HCEC 1CT (cell line): ENCODE measurements at places on chromosomes 11 and 22.

GRCh38 chr11:63767565-63768236 is 874 bp downstream of the ZFTA start:
- peak; percentile 74 for DNase-seq

GRCh38 chr11:126257764-126258163 is 10.9 kb downstream of the SRPRA start:
- DNase-seq: peak; percentile 65

DNA sequence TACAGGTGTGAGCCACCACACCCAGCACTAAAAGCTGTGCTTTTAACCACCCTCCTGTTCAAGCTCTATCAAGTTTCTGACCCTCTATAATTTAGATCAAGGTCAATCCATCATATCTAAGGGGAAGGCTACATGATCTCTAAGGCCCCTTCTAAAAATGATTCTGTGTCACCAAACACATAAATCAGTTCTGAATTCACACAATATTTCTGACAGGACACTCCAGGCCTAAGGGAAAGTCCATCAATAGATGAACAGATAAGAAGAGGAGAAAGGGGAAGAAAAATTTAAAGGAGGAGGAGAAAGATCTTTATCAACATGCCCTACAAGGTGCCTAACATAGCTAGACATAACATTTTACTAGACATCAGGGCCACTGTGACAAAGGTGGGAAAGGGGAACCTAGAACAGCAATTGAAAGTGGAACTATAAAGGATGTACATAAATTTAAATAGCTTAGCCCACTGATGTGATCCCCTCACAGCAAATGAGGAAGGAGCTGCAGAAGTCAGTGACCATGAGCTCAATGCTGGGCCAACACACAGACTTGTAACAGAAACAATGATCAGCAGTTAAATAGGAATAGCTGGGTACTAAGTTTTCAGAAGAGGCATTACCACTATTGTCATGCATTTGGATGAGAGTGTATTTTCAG is 4.7 kb downstream of the PRCP start:
- no peak for DNase-seq

DNA sequence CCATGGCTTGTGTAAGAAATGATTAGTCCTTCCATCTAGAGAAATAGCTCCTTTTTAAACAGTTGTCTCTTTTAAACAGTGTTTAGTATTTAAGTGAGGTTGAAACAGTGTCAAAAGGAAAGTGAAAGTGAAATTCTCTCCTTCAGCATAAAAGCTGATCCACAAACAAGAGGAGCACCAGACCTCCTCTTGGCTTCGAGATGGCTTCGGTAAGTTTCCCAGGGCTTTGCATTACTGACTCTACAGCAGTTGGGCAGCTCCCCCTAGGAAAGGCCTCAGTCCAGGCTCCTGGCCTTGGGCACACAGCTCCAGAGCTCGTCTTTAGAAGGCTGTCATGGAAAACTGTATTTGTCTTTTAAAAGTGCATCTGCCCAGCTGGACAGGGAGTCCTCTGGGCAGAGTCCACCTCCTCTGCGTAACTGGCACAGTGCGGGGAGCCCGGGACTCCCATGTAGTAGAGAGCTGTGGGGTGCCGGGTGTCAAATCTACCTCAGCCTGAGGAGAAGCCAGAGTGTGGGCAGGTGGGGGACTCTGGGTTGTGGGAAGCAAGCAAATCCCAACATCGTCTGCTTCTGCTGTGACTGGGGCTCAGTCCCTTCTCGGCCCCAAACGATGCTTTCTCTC is at the start of gene PLAAT4:
Gene PLAAT4, plus strand, starts transcription at position 140 of the 624 bp plus-strand sequence. Its CDS starts 61 bp downstream, at position 201.
- peak; percentile 40 for DNase-seq

GRCh38 chr11:16859651-16860050 is 121.2 kb downstream of the C11orf58 start:
- DNase-seq: no peak

DNA sequence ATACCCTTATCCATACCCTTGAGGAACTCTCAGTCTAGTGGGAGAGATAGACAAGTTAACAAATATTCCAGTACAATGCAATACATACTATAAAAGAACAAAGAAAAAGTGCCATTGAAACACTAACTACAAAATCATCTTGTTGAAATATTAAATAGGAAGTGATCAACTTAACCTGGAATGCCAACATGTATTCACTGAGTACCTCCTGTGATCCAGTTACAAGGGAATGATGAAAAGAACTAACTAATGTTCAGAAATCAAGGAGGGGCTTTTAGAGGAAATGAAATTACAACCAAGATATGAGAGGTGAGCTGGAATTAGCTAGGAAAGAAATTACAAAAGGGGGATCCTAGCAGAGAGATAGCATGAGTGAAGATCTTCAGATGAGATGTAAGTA is 6.2 kb upstream of the FIBIN start:
- DNase-seq: peak; percentile 41

DNA sequence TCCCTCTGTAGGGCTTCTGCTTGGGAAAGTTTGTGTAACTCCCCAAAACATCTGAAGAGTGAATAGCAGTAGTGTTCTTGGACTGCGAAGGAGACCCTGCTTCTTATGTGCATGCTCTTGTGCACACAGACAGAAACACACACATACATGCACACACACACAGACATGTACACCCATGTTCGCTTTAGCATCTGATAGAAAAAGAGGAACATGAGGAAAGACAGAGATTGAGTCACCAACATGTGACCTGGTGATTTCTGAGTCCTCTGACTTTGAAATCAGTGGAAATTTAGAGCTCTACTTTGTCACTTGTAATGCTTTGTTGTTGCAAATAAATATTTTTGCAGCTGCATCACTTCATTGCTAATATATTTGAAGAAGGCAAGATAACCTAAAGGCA is 23.8 kb downstream of the CD44 start:
- peak; percentile 60 for DNase-seq

GRCh38 chr22:22201185-22201929 is 43.2 kb upstream of the VPREB1 start:
- peak; percentile 23 for DNase-seq

DNA sequence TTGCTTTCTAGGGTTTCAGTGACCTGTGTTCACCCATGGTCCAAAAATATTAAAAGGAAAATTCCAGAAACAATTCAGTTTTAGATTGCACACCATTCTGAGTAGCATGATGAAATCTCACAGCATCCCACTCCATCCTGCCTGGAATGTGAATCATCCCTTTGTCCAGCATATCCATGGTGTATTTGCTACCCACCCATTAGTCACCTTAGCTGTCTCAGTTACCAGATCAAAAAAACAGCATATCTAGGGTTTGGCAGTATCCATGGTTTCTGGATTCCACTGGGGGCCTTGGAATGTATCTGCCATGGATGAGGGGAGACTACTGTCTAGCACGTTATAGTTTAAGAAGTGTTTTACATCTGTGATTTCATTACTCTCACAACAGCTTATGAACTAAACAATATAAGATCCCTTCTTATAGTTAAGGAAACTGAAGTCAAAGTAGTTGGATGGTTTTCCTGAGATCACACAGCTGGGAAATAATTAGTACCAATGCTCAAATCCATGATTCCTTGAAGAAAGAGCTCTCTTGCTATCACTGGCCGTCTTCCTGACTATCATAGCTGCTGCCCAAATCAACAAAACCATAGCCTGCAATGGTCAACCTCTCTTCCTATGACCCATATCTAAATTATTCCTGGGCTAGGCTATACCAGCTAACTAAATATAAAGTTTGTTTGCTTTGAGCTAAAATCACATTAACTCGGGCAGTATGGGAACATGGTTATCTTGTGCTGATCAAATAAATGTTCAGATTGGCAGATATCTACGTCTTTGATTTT is 122.6 kb downstream of the MICAL2 start:
- DNase-seq: peak; percentile 83

DNA sequence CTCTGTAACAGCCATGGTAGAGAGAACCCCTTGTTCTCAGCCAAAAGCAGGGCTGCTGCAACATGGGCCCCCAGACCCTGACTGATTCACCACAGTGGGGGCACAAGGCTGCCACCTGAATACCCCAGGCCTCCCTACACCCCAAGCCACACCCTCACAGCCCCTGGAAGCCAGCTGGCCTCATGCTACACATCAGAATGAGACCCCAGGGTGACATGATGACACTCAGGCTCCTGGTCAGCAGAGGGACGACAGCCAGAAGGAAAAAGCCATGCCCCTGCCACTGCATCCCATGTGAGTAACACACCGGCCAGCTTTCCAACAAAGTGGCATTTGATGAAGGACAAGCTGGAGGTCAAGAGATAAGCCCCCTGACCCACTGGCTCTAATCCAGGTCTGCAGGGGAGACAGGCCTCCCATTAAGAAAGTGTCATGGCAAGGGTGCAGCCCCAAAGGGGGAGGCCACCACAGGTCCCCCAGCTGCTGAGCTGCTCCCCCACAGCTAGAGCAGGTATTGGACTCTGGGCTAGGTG is 2.6 kb downstream of the CDPF1 start:
- no peak for DNase-seq

GRCh38 chr22:35352214-35353111 is 28.4 kb upstream of the HMOX1 start:
- DNase-seq: no peak

GRCh38 chr11:134861490-134862104 is 449.6 kb upstream of the B3GAT1 start:
- DNase-seq: no peak

- no peak for DNase-seq
Measured at GRCh38 chr11:19813158-19813879, 100.7 kb downstream of the NAV2 start.

- no peak for DNase-seq
Measured at GRCh38 chr11:77783025-77783424, 37.5 kb downstream of the RSF1 start.

- DNase-seq: peak; percentile 80
Measured at GRCh38 chr11:59680287-59681154, 11.7 kb upstream of the PATL1 start.

DNA sequence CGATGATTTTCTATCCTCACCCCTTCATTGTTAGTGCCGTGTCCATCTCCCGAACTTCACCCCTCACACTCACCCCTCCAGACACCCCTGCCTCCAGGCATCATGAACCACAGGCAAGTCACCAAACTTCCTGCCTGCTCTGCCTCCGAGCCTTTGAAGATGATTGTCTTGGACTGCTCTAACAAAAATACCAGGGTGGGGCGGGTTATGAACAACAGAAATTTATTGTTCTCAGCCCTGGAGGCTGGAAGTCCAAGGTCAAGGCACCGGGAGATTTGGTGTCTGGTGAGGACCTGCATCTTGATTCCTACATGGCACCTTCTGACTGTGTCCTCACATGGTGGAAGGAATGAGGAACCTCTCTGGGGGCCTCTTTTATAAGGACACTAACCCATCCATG is 1508.3 kb downstream of the TBC1D22A start:
- DNase-seq: no peak

DNA sequence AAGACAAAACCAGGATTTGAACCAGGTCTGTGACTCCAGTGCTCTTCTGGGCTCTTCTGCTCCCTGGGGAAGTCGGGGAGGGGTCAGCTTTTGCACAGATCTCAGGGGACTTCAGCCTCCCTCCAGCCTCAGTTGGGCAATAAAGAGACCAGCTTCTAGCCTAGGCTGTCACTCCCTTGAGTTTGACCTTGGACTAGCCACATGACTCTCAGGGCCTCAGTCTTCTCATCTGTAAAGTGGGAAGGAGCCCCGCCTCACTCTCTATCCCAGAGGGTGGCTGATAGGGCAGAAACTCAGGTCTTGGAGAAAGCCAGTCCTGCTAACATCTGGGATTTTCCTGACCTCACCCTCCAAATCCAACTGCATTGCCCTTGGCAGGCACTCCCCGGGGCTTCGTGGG is 38.7 kb downstream of the ELFN2 start:
- no peak for DNase-seq

- no peak for DNase-seq
Measured at GRCh38 chr11:35307221-35307621, 112.1 kb downstream of the SLC1A2 start.

DNA sequence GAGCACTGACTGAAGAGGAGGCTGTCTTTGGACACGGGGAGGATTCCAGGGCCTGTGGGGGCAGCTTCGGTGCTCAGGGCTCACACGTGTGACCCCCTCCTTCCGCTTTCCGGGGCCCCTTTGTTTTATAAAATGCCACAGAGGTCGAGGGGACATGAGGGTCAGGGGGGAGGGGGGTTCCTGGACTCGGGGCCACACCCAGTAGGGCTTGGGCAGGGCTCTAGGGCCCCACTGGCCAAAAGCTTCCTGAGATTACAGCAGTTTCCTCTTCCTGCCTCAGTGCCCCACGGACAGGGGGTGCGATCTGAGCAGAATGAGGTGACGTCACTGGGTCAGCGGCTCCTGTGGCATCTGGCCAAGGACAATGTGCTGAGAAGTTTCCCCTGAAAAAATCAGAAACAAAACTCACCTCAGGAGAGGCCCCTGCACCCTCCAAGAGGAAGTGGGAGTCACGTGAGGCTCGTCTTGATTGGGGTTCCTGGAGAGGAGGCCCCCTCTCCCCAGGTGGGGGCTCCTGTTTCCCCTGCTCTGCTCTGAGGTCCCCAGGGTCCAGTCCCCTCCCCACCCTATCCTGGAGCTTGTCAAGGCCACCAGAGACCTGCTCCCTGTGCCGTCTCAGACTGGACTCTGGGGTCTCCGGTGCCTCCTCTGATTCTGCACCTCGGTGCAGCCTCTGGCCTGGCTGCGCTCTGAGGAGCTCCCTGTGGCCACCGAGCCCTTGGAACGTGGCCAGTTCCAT is 6.4 kb upstream of the IFITM3 start:
- DNase-seq: peak; percentile 64

- no peak for DNase-seq
Measured at GRCh38 chr11:100515087-100515486, 172.0 kb upstream of the ARHGAP42 start.

DNA sequence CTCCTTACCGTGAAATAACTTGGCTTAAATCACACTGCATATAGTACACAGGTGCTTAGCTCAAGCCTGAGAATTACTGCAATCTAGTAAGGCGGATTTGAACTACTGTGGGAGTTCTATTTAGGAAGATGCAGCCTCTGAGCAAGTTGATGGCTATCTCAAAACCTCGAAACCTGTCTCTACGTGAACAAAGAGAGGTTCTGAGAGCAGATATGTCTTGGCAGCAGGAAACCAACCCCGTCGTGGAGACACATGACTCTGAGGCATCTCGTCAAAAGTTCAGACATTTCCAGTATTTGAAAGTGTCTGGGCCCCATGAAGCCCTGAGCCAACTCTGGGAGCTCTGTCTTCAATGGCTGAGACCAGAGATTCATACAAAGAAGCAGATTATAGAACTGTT is 5.9 kb downstream of the ZNF215 start:
- DNase-seq: no peak
